ENCODE measurements at places on chromosomes 1 and 21.

- H3K27me3 ChIP-seq = peaks cover 56% of the 10 kb centered on the region
- H3K27ac ChIP-seq = no peak overlapping the region
- no peak overlapping the region for H3K4me3 ChIP-seq
- DNase-seq = no peak
Measured at GRCh38 chr1:47709019-47709871, 271.4 kb downstream of the FOXD2 start.

- no peaks in the 10 kb centered on the region for H3K36me3 ChIP-seq
- DNase-seq = no peak
- no peak overlapping the region for H3K4me3 ChIP-seq
- H3K27me3 ChIP-seq = peaks cover 5% of the 10 kb centered on the region
Measured at GRCh38 chr1:183277821-183278738, 92.0 kb downstream of the LAMC2 start.

GRCh38 chr1:172431721-172432192 is 11.3 kb downstream of the C1orf105 start:
- H3K4me1 ChIP-seq = peaks cover 25% of the 10 kb centered on the region
- no peak for DNase-seq
- no peaks in the 10 kb centered on the region for H3K27me3 ChIP-seq
- peaks cover 8% of the 10 kb centered on the region for H3K36me3 ChIP-seq
- no peak overlapping the region for H3K4me3 ChIP-seq
- no peak overlapping the region for H3K27ac ChIP-seq

DNA sequence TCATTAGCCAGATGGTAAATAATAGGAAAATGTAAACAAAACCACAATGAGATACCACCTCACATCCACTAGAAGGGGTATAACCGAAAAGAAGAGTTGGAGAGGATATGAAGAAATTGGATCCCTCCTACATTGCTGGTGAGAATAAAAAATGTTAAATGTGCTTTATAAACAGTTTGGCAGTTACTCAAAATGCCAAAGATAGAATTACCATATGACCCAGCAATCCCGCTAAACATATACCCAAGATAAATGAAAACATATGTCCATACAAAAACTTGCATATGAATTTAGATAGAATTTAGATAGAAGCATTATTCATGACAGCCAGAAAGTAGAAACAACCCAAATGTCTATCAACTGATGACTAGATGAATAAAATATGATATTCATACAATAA is 4.4 kb upstream of the FMO2 start:
- H3K27me3 ChIP-seq = peaks cover 14% of the 10 kb centered on the region
- no peak overlapping the region for H3K27ac ChIP-seq
